ENCODE measurements at places on chromosomes 1 and 21.

DNA sequence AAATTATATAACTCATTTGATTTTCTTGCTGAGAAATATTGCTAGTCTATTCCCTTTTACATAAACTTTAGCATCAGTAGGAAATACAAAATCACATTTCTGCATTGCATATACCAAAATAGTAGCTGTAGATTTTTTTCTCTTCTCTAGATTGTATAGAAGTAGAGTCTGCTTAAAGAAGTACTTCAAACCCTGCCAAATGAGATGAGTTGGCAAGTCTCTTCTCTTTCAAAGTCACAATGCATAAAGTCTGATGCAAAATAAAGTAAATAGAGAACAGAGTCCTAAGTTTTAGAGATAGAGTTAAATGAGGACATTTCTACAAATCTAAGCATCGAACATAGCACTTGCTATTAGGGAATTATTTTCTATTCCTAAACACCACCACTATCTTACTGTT lies 6.4 kb downstream of the PLPPR4 start:
- DNase-seq: no peak

DNA sequence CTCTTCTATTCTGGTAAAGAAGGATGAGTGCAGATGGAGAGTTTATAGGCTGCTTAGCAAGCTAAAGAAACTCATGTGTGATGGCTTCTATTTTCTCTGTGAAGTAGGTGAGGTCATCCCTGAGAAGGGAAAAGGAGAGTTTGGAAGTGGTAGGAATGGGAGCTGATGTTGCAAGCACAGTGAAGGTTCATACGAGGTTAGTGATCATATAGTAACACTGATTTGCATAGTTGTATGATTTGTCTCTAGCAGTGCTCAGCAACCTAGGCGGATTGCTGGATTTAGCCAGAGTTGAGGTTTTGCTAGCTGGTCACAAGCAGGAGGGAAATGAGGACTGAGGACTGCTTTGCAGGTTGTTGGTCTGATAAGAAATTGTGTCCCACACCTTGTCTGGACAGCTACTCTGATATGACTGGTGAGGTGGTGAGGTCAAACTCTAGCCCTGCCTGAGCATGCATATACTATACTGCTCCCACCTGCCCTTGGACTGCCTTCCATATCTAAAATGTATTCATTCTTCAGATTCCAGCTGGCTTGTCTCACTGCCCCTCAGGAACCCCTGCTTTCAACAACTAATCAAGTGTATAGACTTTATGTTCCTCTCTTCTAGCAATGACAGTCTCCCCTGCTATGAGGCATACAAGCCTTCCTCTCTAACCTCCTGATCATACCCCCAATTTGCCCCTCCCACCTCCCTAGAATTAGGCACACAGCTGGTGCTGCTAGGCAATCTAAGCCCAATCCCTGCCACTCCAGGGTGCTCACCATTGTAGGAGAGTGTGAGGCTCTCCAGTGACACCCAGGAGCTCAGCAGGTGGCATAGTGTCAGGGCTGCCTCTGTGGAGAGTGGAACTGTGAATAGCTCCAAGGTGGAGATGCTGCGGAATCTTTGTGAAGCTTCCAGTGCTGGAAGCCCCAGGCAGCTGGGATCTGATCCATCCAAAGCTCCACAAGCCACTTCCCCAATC lies 18.5 kb downstream of the LRRC41 start:
- no peak for DNase-seq

DNA sequence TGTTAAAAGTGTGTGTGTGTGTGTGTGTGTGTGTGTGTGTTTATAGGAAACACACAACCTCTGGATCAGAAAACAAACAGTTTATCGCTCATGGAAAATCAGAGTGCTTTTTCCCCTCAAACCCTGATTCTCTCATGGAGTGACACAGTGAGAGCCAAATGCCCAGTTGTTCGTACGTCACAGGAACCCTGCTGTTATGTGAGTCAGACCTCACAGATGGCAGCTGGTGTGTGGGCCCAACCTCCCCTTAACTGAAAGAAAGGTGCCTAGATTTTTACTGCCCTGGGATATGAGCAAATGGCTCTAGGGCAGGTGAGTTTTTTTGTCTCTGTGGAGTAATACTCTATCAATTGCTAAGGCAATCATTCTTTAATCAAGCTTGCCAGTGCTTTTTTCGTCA lies 1788.1 kb downstream of the BRINP3 start:
- peak; percentile 31 for DNase-seq

GRCh38 chr1:92167151-92167550 lies 50.6 kb upstream of the C1orf146 start:
- no peak for DNase-seq

Measured in fibroblast of skin of back (primary cell).